Epithelial cell of esophagus (primary cell): ENCODE measurements at places on chromosomes 7 and 10.

DNA sequence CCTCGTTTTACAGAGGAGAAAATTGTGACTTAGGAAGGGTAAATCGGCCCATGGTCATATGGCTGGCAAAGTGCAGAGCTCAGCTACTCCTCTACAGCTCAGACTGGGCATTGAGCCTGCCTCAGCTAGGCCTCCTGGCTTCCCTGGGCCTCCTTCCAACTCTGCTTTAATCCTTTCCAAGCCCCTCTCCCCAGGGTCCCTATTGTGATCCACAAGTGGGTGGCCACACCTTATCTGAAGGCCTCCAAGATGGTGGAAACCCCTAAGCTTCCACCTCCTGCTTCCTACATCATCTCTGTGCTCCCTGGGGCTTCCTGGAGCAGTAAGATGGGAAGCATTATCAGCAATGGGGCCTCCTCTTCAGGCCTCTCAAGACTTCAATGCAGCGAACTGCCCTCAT lies 3.0 kb upstream of the LGI1 start:
- no peak for DNase-seq

DNA sequence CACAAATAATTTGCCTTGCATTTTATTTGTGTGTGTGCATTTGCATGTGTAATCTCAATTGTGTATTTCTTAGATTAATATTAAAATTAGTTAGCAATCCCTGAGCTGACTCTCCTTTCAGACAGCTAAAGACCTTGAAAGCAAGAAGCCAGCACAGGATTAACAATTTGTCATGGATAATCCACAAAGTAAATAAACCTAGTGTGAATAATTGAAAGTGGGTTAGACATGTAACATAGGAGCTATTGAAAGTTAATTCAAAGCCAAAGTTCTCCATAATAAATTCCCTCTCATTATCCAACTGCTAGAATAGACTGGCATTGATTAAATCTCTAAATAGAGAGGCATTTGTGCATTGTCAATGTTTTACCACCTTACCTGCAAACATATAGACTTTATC lies 326.1 kb downstream of the PLXDC2 start:
- no peak for DNase-seq

- DNase-seq = no peak
Observed at GRCh38 chr7:81180573-81180972, 261.7 kb upstream of the SEMA3C start.

DNA sequence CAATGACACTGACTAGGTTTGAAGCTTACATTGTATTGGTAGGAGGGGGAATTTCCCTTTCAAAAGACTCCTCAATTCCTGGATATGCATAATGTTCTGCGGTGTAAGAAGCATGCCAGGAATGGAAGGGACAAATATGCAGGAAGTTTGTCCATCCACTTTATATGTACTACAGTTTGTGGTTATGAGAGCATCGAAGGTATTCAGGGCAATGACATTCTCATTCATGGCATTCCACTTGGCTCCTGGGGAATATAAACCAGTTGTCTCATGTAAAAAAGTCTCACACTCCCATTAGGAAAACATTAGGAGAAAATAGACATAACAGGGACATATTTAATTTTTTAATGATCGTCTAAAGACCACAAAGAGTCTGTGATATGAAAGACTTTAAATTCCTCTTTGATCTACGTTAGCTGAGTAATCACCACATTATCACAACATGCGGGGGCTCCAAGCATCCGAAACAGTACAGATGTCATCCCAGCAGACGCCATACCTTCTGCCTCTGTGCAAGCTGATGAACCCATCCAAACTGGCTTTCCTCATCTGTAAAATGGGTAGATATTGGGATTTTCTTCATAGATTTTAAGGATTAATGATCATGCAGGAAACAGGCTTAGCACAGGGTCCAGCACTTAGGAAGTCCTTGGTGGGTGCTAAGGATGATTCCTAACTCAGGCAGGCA lies 675.3 kb downstream of the INHBA start:
- DNase-seq = peak; percentile 79

- DNase-seq = no peak
Observed at GRCh38 chr10:642186-642890, 47.1 kb downstream of the DIP2C start.

DNA sequence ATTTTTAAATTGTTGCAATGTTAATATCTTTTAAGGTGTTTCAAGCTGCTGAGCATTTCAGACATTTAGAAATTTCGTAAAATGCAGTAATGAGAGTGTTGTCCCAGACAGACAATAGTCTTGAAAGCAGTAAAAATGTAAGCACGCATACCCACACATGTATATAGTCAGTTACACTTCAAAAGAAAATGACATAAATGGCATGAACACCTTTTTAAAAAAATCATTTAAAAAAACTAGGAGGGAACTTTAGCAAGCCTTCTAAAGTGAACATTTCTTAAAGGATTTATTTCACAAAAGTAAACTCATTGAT lies 51.0 kb downstream of the CPED1 start:
- no peak for DNase-seq

DNA sequence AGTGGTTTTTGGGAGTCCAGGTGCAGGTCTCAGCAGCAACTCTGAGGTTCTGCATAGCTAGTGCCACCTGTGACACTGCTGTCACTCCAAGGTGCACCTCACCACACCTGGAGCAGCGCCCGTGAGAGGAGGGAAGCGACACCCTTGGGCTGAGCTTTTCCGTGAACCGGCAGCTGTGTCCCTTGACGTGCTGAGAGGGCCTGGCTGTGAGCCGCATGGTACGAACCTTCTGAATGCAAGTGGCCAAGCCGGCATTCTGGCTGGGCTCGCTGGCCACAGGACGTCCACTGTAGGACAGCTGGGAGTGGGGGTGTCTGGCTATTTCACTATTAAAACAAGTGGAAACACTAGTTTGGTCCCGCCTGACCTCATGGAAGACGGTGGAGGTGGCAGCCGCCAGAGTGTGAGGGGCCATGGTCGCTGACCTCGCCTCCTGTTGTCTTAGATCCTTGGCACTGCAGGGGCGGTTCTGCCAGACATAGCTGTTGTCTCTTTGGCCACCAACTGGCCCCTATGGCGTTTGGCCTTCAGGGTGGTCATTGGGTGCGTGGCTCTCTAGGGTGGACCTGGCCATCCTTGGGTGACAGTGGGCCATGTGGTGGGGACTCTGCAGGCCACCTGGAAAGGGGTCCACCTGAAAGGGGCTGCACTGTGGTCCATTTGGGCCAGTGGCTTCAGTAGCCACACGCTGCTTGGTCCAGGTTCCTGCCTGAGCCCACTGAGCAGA lies 12.9 kb downstream of the INPP5A start:
- DNase-seq = no peak

GRCh38 chr7:24728503-24729364 lies 28.5 kb downstream of the GSDME start:
- no peak for DNase-seq

DNA sequence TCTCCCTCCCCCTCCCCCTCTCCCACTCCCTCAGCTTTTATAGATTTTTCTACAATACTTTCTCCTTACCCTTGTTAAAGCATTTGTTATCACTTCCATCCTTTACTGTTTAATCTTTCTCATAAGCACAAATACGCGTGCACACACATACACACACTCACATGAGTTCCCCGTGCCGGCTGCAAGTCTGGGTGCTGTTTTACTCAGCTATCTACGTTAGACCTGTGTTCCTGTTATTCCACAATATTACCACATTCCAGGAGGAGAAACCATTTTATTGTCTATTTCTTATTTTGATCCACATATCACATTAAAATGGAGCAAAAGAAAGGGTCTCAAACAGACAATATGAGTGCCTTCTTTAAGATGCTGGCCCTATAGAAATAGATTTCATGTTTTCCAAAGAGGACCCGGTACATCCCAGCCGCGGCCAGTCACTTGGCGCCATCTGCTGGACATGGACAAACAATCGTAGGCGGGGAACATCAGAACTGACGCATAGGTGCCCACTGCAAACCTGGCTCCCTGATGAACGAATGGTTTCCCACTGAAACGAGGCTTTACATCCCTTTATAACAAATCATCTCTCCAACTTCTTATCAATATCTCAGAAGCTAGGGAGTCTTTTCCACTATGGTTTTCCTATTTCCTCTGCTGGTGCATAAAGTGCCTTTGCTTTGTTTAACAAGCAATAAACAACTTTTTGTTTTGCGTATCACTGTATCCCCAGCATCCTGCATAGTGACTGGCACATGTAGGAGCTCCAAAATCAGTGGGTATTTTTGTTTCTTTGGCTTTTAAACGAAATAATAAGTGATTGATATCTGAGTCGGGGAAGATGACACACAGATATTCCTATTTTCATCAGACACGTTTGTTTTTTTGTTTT lies 25.2 kb upstream of the OPTN start:
- peak; percentile 76 for DNase-seq

GRCh38 chr10:33493497-33493896 lies 159.0 kb upstream of the NRP1 start:
- no peak for DNase-seq

GRCh38 chr10:71333129-71333887 lies 14.2 kb downstream of the SLC29A3 start:
- DNase-seq = peak; percentile 91

- DNase-seq = no peak
Observed at GRCh38 chr10:118033905-118034304, 12.8 kb downstream of the RAB11FIP2 start.

DNA sequence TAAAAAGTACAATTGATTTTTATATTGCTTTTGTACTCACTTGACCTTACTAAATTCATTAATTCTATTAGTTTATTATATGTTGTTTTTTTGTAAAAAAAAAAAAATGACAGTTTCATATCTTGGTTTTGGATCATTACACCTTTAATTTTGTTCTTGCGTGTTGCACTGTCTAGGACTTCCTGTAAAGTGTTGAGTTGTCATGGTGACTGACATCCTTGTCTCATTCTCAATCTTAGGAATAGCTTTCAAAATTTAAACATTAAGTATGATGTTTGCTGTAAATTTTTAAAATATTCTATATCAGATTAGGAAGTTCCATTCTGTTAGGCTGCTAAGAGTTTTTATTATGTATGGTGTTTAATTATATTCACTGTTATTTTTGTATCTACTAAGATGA lies 139.1 kb downstream of the ARHGAP12 start:
- DNase-seq = no peak

- no peak for DNase-seq
Observed at GRCh38 chr10:125520968-125521367, 162.0 kb downstream of the TEX36 start.

- DNase-seq = no peak
Observed at GRCh38 chr7:103129702-103130549, 19.0 kb downstream of the NAPEPLD start.

DNA sequence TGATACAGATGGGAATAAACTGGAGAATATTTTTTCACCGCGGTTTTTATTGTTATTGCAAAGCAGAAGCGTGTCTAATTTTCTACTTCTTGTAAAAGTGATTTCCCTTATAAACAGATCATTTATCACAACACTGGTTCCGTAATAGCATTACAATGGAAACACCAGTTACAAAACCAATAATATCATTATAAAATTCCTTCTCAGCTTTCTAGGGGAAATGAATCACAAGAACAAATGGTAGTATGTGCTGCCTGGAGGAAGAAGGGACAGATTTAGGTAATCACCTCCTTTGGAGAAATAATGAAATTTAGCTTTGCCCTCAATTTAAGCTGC lies 2.4 kb upstream of the CCDC6 start:
- no peak for DNase-seq

DNA sequence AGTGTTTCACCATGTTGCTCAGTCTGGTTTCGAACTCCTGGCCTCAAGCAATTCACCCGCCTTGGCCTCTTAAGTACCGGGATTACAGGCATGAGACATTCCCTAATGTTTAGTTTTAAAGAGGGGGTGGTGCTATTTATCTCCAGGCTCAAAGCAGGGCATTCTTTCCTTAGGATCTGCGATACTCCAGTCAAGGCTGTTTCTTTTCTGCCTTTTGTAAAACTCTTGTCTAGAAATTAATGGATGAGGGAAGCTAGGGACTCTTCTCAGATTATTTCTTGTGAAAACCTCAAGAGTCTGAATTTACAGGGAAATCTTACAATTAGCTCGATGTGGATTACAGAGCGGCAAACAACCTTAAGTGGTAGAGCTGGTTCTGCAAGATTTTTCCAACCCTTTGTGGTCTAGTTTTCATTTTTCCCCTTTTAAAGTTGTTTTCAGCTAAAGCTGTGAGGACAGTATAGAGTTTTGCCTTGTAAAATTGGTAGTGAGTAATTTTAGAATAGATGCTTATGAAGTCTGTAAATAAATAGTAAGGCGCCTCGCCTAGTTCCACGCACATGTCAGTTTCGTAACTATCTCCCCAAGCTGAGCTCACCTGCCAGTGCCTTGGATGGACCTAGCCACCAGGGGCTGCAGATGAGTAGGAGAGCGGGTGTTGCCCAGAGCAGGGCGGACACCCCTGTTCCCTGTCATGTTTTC lies 53.1 kb downstream of the CUX1 start:
- peak; percentile 89 for DNase-seq

DNA sequence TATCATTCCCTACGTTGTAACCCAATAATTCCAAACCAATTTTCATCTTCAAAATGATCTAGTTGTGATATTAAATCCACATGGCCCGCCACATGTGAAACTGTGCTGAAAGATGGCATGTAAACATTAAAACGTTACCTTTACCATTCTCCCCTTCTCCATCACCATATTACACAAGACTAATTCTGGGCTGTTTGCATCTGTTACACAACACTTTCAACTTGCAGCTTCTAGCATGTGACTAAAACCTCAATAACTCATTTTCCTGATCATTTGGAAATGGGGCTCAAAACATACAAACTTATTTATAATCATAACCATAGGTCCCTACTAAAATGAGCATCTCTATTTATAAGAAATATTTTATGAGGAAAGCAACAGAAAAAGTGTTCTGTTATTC lies 4.7 kb downstream of the MTERF1 start:
- peak; percentile 22 for DNase-seq

DNA sequence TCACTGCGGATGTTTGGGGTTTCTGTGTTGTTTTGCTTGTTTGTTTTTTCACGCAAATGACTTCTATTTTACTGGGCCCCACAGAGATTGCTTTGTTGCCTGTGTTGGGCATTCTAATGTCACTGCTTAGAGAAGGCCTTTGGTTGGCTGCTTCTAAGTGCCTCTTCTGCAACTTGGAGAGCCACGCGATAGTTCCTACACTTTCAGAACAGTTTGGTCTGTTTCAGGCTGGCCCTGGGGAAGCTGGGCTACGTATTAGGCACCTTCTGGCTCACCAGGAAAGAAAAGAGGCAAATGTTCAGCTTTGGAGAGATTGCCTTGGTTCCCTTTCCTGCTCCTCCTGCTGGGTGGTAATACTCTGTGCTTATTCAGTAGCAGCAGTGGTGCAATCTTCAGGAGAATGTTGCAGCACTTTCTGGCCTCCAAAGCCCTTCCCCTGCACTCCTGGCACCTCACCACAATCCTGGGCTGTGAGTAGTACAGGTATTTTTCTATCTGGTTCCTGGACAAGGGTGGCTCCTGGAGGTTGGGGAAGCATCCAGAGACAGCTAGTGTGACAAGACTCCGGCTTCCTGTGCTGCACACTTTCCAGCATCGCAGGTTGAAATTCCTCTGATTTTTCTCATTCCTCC lies 1.2 kb downstream of the ANTXRL start:
- peak; percentile 88 for DNase-seq
